Immature natural killer cell (primary cell): ENCODE measurements at places on chromosomes 7 and 10. TPM values are rescaled to one million over a fixed set of nuclear protein-coding genes. Genes with fewer than 3 reads are reported as not detected.

Gene ASB10
- not detected for polyA plus RNA-seq

Gene CPEB3
- polyA plus RNA-seq = 1.1 TPM

Gene ACTL6B
- polyA plus RNA-seq = not detected

Gene GJD4
- not detected for polyA plus RNA-seq

Gene EMX2
- polyA plus RNA-seq = not detected

Gene MACC1
- not detected for polyA plus RNA-seq

Gene WDR11
- polyA plus RNA-seq = 22.0 TPM

Gene COA1
- 48.2 TPM for polyA plus RNA-seq

Gene SH2D4B
- not detected for polyA plus RNA-seq

Gene ZNF425
- polyA plus RNA-seq = not detected

Gene C7orf57
- 0.11 TPM for polyA plus RNA-seq

Gene MBLAC1
- 2.2 TPM for polyA plus RNA-seq

Gene WNT8B
- not detected for polyA plus RNA-seq

Gene VAX1
- polyA plus RNA-seq = not detected

Gene ERCC6
- 5.2 TPM for polyA plus RNA-seq

Gene ZC3HAV1L
- polyA plus RNA-seq = not detected

Gene TACR2
- 0.26 TPM for polyA plus RNA-seq

Gene GOLGA7B
- polyA plus RNA-seq = 0.17 TPM

Gene GIMAP8
- polyA plus RNA-seq = 25.1 TPM

Gene APBB1IP
- 83.5 TPM for polyA plus RNA-seq

Gene LRRC18
- polyA plus RNA-seq = not detected

Gene MMP21
- not detected for polyA plus RNA-seq

Gene CYP26A1
- polyA plus RNA-seq = not detected

Gene SEC61A2
- 2.7 TPM for polyA plus RNA-seq

Gene ABLIM1
- 66.2 TPM for polyA plus RNA-seq

Gene NKX2-3
- not detected for polyA plus RNA-seq

Gene STRIP2
- not detected for polyA plus RNA-seq

Gene OR6V1
- polyA plus RNA-seq = not detected

Gene HGF
- polyA plus RNA-seq = not detected

Gene CALN1
- not detected for polyA plus RNA-seq

Gene CPA4
- not detected for polyA plus RNA-seq

Gene ATOH7
- polyA plus RNA-seq = not detected

Gene SKIDA1
- polyA plus RNA-seq = not detected

Gene ADCK2
- polyA plus RNA-seq = 27.8 TPM

Gene SPRN
- not detected for polyA plus RNA-seq

Gene ASZ1
- polyA plus RNA-seq = not detected

Gene FKBP9
- 0.08 TPM for polyA plus RNA-seq

Gene ITGB8
- polyA plus RNA-seq = not detected

Gene CHST3
- not detected for polyA plus RNA-seq

Gene CPN1
- polyA plus RNA-seq = not detected

Gene POMZP3
- polyA plus RNA-seq = 10.9 TPM

Gene GPR26
- polyA plus RNA-seq = not detected

Gene NPSR1
- polyA plus RNA-seq = not detected

Gene CCL24
- polyA plus RNA-seq = not detected

Gene ZNF783
- polyA plus RNA-seq = 3.0 TPM

Gene ASL
- polyA plus RNA-seq = 55.5 TPM

Gene GFRA1
- not detected for polyA plus RNA-seq

Gene CCDC146
- polyA plus RNA-seq = 0.88 TPM

Gene AEBP1
- polyA plus RNA-seq = 1.5 TPM

Gene TMEM178B
- not detected for polyA plus RNA-seq

Gene PRKG1
- 0.46 TPM for polyA plus RNA-seq

Gene ZNRF2
- 1.9 TPM for polyA plus RNA-seq

Gene CHST12
- polyA plus RNA-seq = 88.9 TPM

Gene TDRD1
- not detected for polyA plus RNA-seq

Gene PLCE1
- polyA plus RNA-seq = 0.08 TPM

Gene FFAR4
- not detected for polyA plus RNA-seq
